ENCODE measurements at places on chromosomes 7 and 10.

DNA sequence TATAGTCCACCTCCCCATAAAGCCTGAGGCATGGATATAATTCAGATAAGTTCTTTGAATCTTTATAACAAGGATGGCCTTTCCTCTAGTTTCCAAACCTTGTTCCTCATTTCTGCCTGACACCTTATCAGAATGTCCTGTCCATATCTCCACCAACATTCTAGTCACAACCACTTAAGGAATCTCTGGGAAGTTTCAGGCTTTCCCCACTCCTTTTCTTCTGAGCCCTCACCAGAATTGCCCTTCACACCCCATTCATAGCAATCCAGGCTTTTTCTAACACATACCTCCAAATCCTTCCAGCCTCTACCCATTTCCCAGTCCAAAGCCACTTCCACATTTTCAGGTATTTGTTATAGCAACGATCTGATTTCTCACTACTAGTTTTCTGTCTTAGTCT, 18.0 kb upstream of the DIP2C start:
- DNase-seq = no peak

GRCh38 chr10:46992803-46993561, 81.8 kb downstream of the PTPN20 start:
- DNase-seq = no peak

DNA sequence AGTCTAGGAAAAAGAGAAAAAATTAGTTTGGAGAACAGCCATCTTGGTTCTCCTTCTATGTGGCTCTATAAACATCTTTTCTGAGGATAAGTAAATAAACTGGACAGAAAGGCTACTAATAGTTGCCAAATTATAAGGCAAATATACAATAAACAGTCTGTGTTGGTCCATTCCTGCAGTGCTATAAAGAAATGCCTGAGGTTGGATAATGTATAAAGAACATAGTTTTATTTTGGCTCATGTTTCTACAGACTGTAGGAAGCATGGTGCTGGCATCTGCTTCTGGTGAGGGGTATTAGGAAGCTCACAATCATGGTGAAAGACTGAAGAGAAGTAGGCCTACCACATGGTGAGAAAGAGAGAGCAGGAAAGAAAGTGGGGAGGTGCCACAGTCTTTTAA, 209.7 kb downstream of the MACC1 start:
- DNase-seq = no peak

GRCh38 chr7:27163288-27164044, 1.9 kb downstream of the HOXA9 start:
- no peak for DNase-seq

DNA sequence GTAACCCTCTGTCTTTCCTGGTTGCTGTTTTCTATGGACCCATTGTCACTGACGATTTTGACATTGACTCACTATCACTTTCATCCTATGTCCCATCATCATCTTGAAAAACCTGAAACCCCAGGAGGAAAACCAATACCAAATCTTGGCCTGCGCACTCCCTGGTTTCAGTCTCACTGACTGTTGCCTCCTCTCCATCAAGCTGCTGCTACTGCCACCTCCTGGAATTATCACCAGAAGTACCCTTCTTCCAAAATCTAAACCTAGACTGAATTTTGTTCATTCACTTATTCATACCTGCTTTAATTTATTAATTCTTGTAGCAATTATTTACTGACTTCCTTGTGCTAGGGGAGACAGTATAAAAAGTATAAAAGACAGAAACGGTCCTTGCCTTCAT, 44.5 kb upstream of the ACBD5 start:
- no peak for DNase-seq

DNA sequence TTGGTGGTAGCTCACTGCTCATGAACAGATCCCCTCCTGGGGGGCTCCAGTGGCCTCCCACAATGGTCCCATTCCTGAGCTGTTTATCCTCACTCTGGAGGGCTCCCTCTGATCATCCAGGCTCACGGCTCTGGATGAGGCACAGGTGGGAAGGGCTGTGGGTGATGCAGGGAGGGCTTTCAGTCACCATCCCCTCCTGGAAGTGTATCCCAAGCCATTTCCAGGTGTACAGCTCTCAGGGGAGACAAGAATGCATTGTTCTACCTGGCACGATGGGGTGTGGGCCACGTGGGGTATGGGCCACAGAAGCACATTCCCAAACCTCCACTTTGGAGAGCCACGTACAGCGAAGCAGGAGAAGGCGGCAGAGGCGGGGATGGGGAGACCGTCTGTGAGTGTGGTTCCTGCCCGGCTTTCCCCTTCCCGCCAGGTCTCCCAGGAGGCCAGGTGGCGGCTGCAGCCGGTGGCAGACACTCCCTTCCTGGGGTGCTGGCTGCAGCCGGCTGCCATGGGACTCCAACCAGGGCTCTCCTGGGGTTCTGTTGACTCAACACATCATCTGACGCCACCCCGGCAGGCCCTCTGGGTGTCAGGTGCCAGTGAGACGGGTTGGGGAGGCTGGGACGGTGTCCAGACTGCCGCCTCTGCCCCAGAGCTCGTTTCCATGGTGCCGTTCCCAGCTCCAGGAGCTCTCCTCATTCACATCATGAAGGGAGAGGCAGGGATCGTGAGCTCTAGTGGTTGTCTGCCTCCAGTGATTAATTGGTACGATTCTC, 169.7 kb upstream of the RHEB start:
- no peak for DNase-seq

DNA sequence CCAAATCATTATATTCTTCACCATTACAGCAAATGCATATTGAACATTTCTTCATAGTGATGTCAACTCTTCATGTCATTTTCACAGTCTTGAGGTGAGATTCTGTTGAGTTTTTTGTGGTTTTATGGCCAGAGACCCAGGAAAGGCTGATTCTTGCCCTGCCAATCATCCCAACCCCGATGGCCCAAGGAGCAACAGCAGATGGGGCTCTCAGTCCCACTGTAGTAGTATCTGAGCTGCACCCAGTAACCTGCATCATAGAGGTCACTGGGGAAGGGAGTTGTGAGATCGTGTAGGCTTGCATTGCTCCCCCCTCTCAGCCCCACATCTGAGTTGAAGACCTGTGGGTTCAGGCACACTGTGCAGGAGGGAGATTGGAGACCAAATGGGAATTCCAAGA, 26.7 kb downstream of the ZSCAN25 start:
- no peak for DNase-seq
